Muscle of back (tissue), 13 donors: ENCODE measurements at places on chromosomes 5 and 9.

GRCh38 chr5:3103262-3103811, 351.9 kb upstream of the IRX2 start:
- DNase-seq = no peak

DNA sequence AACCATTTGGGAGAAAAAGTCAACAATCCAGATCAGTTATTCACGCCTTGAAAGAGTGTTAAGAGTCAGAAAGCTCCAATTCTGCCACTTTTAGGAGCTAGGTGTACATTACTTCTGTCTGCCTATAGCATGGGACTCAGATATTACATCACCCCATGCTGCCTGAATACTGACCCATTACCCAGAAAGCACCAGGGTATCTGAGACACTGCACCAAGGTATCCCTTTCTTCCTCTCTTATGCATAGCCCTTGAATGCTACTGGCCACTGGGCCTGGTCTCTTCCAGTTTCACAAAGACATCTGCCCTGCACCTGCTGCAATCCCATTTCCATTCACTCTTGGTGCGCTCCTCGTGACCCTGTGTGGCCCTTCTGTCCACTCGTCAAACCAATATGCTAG, 2.6 kb downstream of the STRBP start:
- DNase-seq = no peak

- no peak for DNase-seq
Observed at GRCh38 chr5:172940268-172941066, 18.8 kb upstream of the RPL26L1 start.

DNA sequence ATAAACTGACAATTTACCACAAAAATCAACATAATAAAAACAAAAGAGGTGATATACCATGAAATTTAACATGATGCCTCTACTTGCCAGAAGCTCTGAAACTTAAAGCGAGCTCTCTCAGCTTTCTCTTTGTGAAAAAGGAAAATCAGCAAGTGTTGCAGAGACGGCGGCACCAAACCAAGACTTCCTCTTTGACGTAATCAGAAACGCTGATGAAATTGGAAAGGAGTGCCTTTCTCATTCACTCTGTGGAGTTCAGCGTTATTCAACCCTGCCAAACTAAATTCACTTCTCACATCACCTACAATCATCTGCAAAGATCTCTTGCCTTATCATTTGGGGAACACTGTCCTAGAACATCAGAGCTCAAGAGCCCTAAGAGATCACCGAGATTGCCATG, 32.2 kb downstream of the ANXA6 start:
- no peak for DNase-seq

DNA sequence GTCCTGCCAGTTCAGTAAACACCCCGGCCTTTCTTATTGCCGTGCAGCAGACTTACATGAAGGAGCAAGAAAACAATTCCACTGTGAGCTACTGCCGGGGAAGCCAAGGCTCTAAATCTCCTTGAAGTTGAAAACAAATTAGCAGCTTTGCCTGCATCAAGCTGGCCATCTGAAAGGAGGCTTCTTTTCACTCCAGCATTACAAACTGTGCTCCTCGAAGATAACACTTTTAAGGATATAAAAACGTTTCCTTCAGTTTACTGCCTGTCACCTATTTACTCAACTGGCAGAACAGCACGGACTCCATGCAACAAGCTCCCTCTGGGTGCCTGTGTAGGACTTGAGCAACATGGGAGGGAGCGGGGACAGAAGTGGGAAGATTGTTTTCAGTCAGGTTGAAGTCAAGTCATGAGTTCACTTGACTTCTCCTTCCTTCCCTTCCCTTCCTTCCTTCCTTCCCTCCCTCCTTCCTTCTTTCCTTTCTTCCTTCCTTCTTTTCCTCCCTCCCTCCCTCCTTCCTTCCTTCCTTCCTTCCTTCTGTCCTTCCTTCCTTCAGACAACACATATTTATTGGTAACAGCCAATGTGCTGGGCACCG, 67.4 kb downstream of the ZNF608 start:
- DNase-seq = no peak

DNA sequence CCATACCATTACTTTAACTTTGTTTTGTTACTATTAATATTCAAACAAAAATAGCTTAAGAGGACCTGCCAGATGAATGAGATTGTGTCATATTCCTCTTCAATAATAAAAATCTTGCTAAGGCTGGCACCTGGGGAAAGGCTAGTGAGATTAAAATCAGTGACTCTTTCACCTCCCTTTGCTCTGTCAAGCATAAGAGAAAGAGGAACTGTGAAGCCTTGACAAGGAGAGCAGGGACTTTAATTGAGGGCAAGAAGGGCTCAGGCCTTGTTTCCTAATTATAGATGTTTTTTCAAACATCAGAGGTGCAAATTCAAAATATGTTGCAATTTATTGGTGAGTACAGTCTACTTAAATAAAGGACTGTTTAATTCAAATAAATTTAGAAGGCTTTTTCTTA, 91.7 kb downstream of the SPATA31D1 start:
- no peak for DNase-seq

DNA sequence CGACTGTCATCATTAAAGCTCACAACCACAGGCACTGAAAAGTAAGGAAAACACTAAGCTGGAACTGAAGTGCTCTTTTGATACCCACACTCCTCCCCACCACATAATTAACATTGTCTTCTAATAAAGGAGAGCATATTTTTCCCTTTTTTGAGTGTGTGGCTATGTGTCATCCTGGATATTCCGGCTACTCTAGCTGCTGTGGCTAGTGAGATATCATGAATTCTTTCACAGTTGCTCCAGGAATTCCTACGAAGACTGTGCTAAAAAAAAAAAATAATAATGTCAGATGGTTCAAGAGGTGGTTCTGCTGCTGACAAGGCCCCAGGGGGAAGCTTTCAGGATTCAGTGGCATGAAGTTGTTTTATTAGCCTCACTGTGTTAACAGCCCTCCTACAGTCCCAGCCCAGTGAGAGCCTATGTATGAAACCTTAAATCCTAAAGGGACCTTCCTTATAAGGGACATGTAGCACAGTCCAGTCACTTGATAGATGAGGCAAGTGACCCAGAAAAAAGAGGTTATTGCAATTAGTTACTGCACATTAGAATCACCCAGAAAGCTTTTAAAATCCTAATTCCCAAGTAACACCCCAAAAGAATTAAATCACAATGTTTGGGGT, 46.6 kb downstream of the TMEM252 start:
- no peak for DNase-seq

GRCh38 chr9:74770508-74771261, 117.0 kb downstream of the TRPM6 start:
- no peak for DNase-seq

- no peak for DNase-seq
Observed at GRCh38 chr5:170056561-170057267, 49.0 kb upstream of the FOXI1 start.

DNA sequence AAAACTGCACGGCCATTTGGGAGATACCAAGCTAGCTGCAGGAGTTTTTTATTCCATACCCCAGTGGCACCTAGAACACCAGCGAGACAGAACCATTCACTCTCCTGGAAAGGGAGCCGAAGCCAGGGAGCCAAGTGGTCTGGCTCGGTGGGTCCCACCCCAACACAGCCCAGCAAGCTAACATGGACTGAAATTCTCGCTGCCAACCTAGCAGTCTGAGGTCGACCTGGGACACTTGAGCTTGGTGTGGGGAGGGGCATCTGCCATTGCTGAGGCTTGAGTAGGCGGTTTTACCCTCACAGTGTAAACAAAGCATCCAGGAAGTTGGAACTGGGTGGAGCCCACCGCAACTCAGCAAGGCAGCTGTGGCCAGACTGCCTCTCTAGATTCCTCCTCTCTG, 108.9 kb upstream of the CHD1 start:
- DNase-seq = no peak

GRCh38 chr9:77426712-77427111, 221.4 kb downstream of the GNA14 start:
- no peak for DNase-seq

DNA sequence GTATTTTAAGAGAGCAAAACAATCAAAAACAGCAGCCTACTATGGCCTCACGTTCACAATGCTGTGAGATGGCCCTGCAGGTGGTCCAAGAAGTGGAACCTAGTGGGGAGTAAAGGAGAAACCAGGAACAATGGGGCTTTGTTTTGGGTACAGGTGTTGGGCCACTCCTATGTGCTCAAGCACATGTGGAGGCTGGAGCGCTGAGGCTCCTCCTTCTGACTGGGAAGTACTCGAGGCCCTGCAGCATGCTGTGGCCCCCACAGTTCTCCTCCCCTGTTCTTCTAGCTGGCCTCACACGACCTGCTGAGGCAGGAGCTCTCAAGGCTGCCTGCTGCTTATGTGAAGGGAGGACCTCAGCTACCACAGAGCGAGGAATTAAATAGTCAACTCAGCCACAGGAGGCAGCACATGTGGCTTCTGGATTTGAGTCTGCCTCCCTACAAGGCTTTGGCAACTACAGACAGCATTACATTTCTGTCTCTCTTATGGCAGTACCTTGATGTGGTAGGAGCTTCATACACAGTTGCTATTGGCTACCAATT, 482.3 kb downstream of the SPOCK1 start:
- DNase-seq = no peak

- DNase-seq = no peak
Observed at GRCh38 chr5:78519198-78519941, 129.2 kb downstream of the LHFPL2 start.

GRCh38 chr5:88675708-88676636, 207.0 kb downstream of the MEF2C start:
- peak; percentile 69 for DNase-seq

DNA sequence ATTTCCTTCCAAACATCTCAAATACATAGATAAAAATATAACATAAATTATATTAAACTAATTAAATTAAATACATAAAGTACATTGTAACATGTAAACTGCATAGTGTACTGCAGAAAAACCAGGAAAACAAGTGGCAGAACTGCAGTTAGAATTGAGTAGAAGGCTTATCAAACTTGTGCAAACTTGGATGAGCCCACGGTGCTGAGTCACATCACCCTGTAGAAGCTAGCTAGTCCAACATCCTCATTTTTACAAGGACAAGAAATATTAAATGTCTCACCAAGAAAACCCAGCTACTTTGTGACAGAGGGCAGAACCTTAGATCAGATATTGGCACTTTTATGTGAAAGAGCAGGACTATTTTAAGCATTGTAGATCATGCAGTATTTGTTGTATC, 807.9 kb upstream of the NUDT12 start:
- no peak for DNase-seq

DNA sequence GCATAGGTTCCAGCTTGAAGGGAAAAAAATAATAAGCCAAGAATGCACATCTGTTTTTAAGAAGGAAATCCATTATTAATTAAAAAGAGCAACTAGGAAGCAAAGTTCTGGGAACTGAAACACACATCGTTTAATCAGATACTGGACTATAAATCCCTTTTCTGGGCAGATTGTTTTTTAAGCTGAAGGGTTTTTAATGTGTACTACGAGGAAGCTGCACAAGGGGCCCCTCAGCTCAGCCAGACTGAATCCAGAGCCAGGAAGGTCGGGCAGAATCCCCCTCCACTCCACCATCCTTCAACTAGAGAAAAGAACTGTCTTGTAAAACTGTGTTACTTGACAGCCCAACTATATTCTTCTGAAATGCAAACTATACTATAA, 49.2 kb downstream of the ROR2 start:
- DNase-seq = no peak

GRCh38 chr9:134340475-134341160, 14.4 kb downstream of the RXRA start:
- DNase-seq = peak; percentile 51

DNA sequence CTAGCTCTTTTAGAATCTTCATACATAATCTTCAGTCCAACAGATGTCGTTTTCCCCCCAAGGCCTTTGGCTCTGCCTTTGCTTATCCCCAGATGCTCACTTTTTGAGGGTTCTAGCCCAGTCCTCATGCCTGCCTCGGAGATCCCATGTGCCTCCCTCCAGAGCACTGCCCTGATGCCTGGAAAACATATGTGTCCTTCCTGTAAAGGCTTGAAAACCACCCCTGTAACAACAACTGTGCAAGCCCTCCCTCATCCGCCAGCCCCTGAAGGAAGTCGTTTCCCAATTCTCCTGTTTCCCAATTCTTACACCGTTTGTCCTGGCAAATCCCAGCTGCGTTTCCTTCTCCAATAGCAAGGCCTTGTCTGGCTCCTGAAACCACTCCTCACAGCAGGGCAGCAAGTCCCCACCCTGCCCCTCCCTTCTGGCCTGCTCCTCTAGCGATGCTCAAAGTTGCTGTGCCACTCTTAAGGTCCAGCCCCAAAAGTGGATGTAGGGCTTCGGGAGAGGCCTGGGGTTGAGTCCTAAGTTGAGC, 52.2 kb downstream of the SLC36A1 start:
- no peak for DNase-seq

- no peak for DNase-seq
Observed at GRCh38 chr9:99511723-99512122, 289.6 kb downstream of the SEC61B start.

DNA sequence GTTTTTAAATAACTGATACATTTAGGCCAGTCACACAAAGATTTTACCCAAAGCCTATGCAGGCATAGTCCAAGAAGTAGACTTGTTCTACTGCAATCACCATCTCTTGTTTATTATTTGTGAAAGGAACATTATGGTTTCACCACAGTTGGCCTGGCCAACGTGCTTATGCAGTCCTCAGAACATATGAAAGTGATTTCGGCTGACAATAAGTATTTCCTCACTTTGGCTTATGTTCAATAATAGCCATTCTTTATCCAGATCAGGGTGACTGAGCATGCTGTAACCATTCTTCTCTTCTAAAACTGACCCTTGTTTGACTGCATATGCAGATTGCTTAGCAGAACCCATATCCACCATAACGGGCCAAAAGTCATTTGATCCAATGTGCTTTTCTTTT, 76.6 kb upstream of the CCDC152 start:
- DNase-seq = no peak

DNA sequence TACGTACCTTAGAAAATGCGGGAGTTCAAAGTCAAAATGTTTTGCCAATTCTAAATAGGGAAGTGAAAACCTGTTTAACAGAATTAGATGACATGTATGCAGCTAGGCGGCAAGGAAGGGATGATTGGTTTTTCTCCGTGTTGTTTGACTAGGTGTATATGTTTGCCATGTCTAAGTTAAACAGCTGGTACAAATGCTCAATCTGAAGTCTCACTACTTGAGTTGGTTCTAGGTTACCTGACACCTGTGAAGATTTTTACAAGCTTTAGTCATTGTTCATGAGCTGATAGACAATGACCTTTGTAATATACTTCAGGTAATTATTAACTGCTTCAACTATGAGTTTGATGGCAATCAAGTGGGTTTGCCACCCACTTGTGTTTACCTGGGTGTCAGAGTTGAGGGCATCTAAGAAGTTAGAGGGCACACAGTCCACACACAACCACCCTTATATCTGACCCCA, 74.3 kb downstream of the SLC44A1 start:
- DNase-seq = no peak
